ENCODE measurements at places on chromosomes 1 and 21.

GRCh38 chr1:87305762-87306161 lies 22.9 kb upstream of the LMO4 start:
- no peak for DNase-seq

GRCh38 chr1:56396581-56396980 lies 182.8 kb downstream of the PLPP3 start:
- DNase-seq: no peak

DNA sequence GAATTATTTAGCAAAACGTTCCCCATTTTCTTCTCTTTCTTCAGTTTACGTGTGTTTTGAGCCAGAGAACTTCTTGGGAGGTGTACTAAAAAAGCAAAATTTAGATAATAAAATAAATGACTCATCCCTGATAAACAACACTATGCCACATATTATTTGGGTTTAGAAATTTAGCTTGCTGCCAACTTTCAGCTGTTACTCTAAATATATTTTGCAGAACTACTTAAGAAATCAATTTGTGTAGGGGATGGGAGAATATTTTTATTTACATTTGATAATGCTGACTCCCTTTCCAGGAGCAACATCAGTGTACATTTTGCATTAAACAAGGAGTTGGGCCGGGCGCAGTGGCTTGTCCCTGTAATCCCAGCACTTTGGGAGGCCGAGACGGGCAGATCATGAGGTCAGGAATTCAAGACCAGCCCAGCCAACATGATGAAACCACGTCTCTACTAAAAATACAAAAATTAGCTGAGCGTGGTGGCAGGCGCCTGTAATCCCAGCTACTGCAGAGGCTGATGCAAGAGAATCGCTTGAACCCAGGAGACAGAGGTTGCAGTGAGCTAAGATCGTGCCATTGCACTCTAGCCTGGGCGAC lies 151.4 kb upstream of the ZRANB2 start:
- no peak for DNase-seq

GRCh38 chr1:245693116-245693793 lies 538.5 kb downstream of the KIF26B start:
- DNase-seq: no peak

DNA sequence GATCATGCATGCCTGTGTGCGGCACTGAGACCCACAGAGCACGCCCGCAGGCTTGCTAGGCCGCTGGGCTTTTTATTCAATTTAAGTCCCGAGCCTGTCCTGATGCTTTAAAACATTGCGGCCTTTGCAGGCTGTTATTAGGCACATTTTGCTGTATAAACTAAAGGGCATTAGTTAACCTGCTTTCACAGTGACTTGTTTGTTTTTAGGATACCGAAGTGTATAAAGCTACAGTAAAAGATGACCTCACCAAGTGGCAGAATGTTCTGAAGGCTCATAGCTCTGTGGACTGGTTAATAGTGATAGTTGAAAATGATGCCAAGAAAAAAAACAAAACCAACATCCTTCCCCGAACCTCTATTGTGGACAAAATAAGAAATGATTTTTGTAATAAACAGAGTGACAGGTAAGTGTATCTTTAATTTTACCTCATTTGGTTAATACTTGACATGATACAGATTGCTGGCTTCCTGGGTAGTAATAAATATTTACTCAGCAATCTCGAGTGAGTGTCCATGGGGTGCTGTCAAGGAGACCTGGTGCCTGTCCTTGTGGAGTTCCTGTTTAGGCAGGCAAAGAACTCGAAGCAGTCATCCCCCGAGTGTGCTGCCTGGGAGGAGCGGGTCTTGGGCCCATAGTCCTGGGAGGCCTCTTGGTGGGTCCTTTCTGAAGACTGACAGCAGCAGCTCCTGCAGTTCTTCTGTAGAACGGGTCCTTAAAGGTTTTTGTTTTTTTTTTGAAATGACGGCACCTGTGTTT lies 40.1 kb downstream of the TRAPPC10 start:
- DNase-seq: no peak

- no peak for DNase-seq
These were observed 5.0 kb downstream of the MEF2D start for GRCh38 chr1:156495401-156496140.

DNA sequence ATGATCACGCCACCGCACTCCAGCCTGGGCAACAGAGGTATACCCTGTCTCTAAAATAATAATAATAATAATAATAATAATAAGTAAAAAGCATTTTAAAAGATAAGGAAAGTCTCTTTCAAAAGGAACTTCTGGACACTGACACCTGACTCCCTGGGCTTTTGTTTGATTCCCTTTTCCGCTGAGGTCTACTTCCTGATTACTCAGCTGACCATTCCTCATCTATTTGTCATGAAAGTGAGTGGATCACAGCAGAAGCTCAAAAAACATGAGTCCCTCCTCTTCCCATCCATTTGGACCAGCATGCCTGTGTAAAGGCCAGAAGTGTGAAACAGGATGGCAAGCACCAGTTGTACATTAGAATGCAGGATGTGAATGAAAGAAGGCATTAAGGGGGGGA lies 61.1 kb upstream of the FBXO28 start:
- no peak for DNase-seq

GRCh38 chr1:101153692-101154091 lies 83.1 kb upstream of the S1PR1 start:
- no peak for DNase-seq

- DNase-seq: no peak
These were observed 964.6 kb upstream of the B3GALT2 start for GRCh38 chr1:194151056-194151455.

- DNase-seq: no peak
These were observed 126.2 kb downstream of the GRIK3 start for GRCh38 chr1:36908096-36908495.

DNA sequence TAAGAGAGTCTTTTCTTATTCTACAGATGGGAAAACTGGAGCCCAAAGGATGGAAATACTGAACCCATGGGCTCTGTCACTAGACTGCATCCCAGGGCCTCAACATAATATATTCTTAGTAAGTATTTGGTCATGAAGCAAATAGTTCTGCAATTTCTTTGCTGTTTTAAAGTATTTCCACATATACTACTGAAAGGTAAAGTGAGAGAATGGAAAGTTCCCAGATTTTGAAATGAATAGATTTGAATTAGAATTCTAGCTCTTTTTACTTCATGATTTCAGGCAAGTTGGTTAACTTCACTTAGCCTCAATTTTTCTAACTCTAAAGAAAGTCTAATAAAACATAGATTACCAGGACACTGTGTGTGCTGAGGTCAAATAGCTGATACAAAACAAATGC lies 95.6 kb upstream of the FGGY start:
- no peak for DNase-seq

- no peak for DNase-seq
These were observed 1.7 kb downstream of the H3-3A start for GRCh38 chr1:226063977-226064815.

GRCh38 chr1:103333141-103333540 lies 192.4 kb upstream of the RNPC3 start:
- DNase-seq: no peak

DNA sequence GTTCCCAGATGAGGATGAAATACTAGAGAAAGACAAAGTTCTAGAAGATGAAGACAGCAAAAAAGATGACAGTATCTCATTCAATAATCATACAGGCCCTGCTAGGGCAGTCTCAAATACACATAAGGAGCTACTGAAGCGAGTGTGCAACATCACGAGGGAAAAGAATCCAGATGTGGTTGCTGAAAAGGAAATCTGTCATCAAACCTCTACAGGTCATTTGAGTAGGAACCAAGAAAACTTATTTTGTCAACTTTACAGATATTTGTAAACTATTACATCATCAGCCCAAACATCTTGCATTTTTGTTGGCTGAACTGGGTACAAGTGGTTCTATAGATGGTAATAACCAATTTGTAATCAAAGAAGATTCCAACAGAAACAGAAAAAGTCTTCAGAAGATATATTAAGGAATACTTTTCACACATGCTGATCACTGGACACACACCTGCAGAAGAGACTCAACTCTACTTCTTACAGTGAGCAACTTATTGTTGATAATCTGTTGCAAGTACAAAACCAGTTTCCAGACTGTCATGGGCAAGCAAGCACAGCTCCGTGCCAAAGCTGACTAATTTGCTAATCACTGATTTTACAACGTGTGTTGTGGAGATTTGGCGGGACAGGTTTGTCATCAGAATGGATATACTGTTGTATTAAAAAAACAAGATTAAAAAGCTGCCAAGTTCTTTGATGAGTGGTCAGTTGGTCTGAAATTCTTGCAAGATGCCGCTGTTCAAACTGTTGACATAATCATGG lies 42.1 kb downstream of the TRIM33 start:
- no peak for DNase-seq

DNA sequence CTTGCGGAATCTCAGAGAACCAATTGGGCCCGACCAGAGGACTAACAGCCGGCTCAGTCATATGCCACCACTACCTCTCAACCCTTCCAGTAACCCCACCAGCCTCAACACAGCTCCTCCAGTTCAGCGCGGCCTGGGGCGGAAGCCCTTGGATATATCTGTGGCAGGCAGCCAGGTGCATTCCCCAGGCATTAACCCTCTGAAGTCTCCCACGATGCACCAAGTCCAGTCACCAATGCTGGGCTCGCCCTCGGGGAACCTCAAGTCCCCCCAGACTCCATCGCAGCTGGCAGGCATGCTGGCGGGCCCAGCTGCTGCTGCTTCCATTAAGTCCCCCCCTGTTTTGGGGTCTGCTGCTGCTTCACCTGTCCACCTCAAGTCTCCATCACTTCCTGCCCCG lies 49.8 kb downstream of the ACP6 start:
- no peak for DNase-seq

DNA sequence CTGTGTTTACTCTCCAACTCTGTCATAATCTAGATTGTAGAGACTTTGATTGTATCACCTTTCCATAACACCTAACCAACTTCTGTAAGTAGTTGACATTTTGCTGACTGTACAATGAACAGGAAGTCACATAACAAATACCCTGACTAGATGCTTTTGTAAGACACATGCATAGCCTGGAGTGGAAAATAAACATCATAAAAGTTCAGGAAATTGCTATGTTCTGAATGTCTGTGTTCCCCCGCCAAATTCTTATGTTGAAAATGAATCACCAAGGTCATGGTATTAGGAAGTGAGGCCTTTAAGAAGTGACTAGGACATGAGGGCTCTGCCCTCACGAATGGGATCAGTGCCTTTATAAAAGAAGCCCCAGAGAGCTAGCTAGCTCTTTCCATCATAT lies 40.4 kb upstream of the ZSWIM5 start:
- no peak for DNase-seq

- no peak for DNase-seq
These were observed 108.2 kb upstream of the OLIG2 start for GRCh38 chr21:32917362-32918135.

GRCh38 chr1:227926896-227927885 lies 20.5 kb downstream of the WNT9A start:
- DNase-seq: no peak

DNA sequence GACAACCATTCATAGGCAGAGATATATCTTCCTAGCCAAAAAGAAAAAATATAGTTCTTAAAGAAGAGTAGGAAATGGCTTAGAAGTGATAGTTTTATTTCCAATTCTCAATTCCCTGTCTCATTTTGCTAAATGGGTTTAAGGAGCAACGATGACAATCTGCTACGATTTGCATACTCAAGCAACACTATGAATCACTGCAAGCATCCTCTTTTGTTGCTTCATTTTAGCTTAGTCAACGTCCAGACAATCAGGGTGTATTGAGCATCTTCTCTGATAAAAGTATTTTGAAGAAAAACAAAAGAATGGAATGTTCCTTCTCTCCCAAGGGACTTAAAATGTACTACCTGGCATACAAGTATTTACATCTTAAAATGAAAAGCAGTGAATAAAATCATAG lies 80.6 kb downstream of the RGS7 start:
- no peak for DNase-seq

- no peak for DNase-seq
These were observed 93.7 kb downstream of the VAV3 start for GRCh38 chr1:107871259-107871658.

DNA sequence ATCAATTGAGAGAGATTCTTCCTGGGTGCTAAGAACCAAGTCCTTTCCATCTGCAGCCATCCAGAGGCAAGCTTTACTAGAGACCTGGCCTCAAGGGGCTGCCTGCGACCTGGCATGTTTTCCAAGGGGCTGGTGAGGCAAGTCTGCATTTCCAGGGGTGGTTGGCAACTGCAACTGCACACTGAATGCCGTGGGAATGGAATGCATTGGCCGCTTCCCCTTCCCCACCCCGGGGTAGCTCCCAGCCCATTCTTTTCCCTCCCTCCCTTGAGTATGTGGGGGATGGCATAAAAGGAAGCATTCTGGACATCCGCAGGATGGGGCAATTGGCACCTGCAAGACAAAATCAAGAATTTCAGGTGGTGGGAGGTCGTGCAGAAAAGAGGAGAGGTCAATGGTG lies 155.1 kb downstream of the IGSF21 start:
- DNase-seq: no peak

DNA sequence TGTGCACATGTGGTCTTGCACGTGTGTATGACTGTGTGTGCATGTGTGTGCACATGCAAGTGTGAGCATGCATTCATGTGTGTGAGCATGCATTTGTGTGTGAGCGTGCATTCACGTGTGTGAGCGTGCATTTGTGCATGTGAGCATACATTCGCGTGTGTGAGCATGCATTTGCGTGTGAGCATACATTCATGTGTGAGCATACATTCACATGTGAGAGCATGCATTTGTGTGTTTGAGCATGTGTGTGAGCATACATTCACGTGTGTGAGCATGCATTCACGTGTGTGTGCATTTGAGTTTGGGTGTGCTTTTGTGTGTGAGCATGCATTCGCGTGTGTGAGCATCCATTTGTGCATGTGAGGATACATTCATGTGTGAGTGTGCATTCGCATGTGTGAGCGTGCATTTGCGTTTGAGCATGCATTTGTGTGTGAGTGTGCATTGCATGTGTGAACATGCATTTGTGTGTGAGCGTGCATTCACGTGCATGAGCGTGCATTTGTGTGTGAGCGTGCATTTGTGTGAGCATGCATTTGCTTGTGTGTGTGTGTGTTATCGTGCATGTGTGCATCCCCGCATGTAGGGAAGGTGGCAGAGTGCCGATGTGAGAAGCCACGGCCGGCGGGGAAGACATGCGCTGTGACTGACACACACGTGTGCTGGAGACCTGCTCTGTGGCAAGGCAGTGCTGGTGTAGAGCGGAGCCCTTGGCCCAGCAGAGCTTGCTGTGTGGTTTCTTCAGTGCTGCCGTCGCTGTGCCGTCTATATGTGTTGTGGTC lies 18.2 kb downstream of the ITGB2 start:
- no peak for DNase-seq

- no peak for DNase-seq
These were observed 76.6 kb downstream of the UBE2U start for GRCh38 chr1:64280001-64280400.

All from cortex of kidney (tissue), 1 donor.